ENCODE measurements at places on chromosomes 2 and 18.

DNA sequence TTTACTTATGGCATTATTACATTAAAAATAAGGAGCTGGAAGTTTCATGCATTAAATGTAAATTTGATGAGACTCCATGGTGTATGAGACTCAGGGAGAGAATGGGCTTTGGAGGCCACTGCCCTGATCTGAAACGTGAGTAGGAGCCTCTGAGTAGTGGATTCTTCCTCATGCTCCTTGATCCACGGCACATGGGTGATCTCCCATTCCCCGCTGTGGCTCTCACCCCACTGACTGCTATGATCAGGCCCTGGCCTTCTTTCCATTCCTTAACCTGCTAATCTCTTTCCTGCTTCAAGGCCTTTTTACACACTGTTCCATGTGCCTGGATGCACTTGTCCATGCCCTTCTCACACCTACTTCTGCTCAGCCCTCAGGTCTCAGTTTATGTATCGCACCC, 68.4 kb downstream of the SMAD7 start:
- DNase-seq = no peak

GRCh38 chr2:161586517-161587167, 37.6 kb upstream of the SLC4A10 start:
- peak; percentile 24 for DNase-seq

GRCh38 chr2:61193670-61194561, 31.9 kb downstream of the C2orf74 start:
- DNase-seq = peak; percentile 44

DNA sequence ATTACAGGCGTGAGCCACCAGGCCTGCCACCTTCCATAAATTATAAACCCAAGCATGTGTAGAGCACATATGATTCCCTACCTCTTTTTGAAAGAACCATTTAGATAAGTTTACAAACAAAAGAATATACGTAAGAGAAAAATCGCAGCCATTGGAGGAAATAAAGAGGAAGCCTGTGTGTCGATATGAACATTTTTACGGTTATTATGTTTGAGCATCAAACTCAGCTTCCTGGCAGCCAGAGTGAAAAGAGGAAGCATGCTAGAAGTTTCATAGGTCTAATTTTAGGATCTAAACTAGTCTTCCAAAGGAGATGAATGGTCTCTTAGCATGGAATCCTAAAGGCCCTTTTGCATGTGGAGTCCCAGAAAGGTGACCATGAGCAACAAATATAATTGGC, 104.3 kb downstream of the PLB1 start:
- no peak for DNase-seq

DNA sequence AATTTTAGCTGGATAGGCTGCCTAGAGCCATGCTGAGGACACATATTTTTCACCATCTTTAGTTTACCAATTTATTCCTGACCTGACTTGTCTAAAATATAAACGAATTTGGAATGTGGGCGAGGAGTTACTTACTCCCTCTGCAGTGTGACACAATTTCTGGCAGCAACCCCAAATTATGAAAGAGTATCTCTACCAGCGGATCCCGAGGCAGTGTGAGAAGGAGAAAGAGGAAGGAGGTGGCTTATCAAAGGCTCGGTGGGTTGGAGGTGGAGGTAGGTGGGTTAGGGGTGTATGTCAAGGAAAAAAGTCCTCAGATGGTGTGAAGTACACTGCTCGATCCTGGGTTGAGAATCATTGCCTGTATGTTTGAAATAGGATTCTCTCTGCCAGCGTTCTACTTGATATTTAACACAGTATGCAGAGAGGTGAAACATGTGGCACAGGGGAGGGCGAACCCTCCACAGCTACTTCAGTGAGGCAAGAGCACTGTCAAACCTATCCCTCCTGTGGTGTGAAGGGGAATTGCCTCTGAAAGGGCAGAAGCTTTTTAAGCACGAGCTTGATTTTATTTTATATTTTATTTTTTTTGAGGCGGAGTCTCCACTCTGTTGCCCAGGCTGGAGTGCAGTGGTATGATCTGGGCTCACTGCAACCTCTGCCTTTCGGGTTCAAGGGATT, 76.0 kb downstream of the RFTN2 start:
- DNase-seq = peak; percentile 31

GRCh38 chr2:119024568-119024967, 82.6 kb downstream of the MARCO start:
- DNase-seq = no peak

GRCh38 chr2:234949762-234950434, 1.9 kb upstream of the SH3BP4 start:
- no peak for DNase-seq

- DNase-seq = no peak
These were observed 164.5 kb downstream of the NCK2 start for GRCh38 chr2:105909215-105909614.

- no peak for DNase-seq
These were observed 116.7 kb downstream of the PID1 start for GRCh38 chr2:229154381-229154780.

DNA sequence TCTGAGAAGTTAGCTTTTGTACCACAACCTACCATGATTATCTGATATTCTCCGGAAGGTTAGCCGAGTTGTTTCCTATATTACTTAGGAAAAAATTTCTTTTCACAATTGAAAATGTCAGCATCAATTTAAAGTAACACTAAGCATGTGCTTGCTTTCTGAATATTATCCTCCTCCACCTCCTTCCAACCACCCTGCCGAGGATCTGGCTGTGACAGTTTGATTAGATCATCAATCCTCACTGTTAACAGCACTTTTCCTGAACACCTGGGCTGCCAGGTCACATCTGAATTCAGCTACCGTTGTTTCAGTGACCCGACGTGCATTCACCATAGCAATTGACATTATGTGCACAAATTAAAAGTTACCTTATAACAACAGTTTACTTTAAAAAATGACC, 207.0 kb downstream of the ZNF407 start:
- no peak for DNase-seq

DNA sequence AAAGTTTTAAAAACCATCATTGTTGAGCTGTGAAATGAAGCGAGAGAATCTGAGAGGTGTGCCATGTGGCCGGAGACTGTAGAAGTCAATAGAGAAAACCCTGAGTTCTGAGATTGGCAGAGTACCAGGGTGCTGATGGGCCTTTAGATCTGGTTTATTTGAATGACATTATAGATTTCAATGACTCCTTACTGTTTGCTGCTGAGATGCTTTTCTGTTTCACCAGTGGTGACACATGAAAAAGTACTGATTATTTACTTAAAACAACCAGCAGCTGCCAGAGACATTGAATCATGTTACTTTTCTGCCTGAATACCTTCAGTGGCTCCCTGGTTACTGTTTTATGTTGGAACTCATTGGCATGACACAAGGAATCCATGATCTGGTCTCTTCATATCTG, 602.7 kb upstream of the ZNF804A start:
- DNase-seq = no peak

DNA sequence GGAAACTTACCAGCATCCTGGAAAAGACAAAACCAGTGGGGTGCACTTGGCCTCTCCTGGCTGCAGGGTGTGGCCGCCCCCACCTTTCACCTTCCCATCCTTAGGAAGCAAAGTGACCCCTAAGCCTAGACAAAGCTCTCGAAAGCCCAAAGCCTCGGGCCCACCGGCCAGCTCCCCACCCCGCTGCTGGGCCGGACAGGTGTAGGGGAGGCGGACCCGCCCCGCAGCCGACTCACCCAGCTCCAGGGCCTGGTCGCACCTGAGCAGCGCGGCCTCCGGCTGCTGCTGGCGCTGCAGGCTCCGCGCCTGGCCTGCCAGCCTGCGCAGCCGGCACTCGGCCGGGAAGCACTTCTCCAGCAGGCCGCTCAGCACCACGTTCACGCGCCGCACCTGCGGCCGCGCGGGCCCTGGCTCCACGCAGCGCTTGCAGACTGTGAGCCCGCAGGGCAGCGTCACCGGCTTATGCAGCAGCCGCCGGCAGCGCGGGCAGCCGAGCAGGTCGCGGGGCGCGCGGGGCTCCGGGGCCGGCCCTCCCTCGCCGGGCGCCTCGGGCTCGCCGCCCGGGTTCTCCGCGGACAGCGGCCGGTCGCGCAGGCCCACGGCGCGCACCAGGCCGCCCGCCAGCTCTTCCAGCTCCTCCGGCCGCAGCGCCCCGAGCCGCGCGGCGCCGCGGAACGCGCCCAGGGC, 979 bp downstream of the LONRF2 start:
- DNase-seq = no peak

- DNase-seq = no peak
These were observed 14.7 kb downstream of the CRIM1 start for GRCh38 chr2:36370281-36370680.

GRCh38 chr2:66667301-66667700, 232.4 kb downstream of the MEIS1 start:
- no peak for DNase-seq

GRCh38 chr2:129734343-129735034, 245.0 kb upstream of the RAB6C start:
- no peak for DNase-seq

- DNase-seq = no peak
These were observed 187.7 kb downstream of the SMAD7 start for GRCh38 chr18:48762836-48763718.

- no peak for DNase-seq
These were observed 34.4 kb downstream of the MTA3 start for GRCh38 chr2:42602876-42603219.

GRCh38 chr2:20917719-20918572, 95.0 kb upstream of the LDAH start:
- no peak for DNase-seq

- DNase-seq = no peak
These were observed 26.1 kb upstream of the FN1 start for GRCh38 chr2:215461836-215462532.

GRCh38 chr18:58862851-58863538, 1.7 kb upstream of the ZNF532 start:
- DNase-seq = peak; percentile 22
